ELR (cell line): ENCODE measurements at places on chromosomes 7 and 10.

DNA sequence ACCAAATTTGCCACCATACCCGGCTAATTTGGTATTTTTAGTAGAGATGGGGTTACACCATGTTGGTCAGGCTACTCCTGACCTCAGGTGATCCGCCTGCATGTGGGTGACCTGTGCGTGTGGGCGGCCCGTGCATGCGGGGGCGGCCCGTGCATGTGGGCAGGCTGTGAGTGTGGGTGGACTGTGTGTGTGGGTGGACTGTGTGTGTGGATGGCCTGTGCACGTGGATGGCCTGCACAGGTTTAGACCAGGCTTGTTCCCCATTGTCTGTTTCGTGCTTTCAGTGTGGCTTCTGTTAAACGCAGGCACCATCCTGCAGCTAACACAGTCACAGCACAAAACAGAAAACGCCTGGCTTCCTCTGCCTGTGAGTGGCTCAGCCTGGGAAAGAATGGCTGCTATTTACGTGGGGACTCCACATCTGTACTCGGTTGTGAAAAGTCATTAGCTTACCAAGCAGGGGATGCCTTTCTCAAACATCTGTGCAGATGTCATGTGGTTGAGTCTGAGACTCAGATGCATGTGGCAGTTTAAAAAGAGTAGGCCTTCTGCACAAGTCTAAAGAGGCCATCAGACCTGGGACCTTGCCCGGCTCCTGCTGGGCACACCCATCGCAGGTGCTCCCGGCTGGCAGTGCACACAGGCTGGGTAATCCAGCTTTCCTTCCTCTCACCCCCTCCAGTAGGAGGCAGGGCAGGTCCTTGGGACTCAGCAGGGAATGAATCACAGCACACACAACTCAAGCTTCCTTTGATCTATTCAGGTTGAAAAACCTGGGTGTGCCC, 91.6 kb downstream of the COBL start:
- DNase-seq, result no peak

GRCh38 chr7:46360811-46361210, 439.7 kb upstream of the IGFBP3 start:
- DNase-seq, result peak; percentile 40

DNA sequence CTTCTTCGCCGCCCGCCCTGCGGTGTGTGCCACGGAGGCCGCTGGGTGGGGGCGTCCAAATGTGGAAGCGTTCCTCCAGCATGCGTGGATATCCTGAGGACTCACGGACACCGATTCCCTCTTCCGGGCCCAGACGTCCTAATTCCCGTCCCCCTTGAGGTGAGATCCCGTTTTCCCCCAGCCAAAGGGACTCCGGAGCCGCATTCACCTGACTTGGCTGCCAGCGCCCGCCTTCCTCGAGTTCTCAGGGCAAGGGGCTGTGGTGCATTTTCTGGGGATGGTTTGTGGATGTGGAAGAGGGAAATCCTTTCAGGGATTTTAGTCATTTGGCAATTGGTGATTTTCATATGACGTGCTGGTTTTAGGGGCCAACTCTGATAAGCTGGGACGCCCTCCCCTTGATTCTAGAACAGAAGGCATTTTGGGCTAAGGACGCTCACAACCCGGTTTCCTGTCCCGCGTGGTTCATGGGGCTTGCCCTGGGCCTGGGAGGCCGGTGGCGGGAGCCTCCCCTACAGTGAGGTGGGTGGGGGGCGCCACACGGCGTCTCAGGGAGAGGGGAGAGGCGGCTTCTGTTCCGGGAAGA, 165.4 kb downstream of the ACTR3B start:
- no peak for DNase-seq

DNA sequence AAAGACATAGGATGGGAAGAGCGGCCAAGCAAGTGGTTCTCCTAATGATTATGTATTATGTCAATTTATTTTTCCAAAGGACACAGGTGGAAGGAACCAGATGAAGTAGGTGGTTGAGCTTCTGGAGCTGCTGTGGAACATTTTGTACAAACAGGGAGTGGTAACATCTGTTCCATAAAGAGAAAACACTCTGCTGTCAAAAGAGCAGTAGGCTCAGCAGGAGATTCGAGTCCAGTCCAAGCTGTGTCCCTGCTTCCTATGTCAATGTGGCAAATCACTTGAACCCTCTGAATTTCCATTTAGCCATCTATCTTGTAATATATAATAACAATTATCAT, 448.0 kb upstream of the ANKRD30A start:
- DNase-seq, result no peak

- peak; percentile 5 for DNase-seq
These were observed 106.0 kb upstream of the PRR15 start for GRCh38 chr7:29457565-29458011.

GRCh38 chr7:44333911-44334733, 8.7 kb upstream of the CAMK2B start:
- DNase-seq, result no peak

DNA sequence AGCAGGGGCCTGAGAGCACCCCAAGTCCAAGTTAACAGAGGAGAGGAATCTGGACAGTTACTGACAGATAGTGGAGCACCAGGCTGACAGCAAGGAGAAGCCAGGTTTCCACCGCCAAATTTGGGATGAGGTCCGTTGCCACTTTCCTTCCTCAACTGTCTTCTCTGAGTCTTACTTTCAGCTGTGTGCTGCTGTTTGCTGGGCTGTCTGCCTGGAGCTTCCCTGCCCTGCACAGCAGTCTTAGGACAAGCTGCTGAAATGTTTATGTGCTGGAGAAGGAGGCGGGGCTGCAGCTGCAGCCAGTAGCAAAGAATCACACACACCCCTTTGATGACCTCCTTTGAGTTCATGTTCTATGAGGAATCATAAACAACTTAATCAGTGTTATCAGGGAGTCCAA, 17.4 kb upstream of the CYP3A7 start:
- no peak for DNase-seq

GRCh38 chr7:139889186-139889871, 60.3 kb downstream of the TBXAS1 start:
- DNase-seq, result peak; percentile 75

DNA sequence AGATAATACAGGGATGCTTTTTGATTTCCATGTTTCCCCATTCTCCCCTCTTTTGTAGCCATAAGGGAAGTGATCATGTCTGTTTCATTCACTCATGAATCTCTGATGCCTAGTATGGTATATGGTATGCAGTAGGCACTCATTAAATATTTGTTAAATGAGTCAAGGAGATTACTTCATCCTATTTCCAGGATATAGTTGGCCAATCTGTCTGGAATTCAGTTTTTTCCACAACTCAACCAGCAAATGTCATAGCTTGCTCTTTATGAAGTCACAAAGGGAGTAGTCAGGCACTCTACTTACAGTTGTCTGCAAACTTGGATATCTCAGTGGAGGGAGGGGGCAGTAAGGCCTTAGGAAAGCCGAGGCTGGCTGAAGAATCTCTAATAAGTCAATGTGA, 853.6 kb downstream of the LRMDA start:
- DNase-seq, result peak; percentile 73

DNA sequence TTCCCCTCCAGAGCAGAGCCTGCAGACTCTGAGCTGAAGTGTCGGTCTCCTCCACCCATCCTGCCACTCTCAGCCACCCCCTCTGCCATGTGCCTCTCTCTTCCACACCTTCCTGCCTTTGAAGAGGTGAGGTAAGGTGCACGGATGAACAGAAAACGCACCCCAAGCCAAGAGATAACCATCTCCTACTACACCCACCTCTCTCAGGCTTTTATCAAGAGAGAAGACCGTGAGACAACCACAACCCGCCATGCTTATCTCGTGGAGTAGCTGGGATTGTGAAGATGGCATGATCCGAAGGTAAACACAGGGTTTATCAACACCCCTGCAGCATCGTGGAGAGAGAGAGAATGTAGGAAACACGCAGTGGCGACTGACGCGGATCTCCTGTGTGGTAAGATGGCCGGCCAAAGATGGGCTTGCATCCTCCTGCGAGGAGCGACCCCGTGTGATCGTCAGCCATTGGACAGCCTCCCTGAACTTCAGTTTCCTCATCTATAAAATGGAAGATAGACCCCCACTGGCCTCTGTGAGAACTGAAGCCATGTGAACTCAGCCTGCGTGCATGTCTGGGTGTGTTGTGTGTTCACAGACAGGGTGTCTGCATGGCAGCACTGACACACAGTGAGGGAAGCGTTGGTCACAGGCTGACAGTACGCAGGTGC, 219.0 kb downstream of the DIP2C start:
- no peak for DNase-seq

GRCh38 chr10:103895411-103896186, 22.4 kb downstream of the STN1 start:
- DNase-seq, result peak; percentile 69

- no peak for DNase-seq
These were observed 19.6 kb downstream of the C10orf62 start for GRCh38 chr10:97608991-97609561.

DNA sequence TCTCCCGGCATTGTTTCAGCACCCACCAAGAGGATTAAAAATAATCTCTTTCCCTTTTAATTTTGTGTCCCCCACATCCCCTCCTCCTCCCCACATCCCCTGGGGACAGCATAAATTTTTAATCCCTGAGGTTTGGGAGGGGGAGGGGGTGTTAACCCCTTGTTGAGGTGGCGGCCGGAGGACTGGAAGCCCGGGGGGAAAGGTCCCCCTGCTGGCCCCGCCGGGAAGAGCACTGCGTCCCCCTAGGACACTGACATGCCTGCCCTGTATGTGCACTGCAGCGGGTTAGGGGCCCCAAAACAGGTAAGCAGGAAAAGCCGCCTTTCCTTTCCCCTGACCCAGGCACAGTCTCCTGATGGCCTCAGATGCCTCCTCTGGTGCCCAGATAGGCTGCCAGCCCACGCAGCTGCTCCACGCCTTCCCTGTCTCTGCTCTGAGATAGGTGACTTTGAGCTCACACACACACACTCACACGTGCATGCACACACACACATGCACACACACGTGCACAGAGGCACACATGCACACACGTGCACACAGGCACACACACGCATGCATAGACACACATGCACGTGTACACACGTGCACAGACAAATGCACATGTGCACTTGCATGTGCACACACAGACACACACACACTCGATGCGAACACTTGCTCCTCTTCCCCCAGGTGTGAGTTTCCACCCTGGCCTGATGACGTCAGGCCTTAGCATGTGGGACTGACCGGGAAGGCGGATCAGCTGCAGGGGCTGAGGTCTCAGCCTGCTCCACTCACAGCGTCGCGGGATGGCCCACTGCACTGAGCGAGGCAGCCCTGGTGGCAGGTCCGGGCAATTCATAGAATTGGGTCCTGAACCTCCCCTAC, 12.3 kb downstream of the CNPY1 start:
- DNase-seq, result peak; percentile 28

DNA sequence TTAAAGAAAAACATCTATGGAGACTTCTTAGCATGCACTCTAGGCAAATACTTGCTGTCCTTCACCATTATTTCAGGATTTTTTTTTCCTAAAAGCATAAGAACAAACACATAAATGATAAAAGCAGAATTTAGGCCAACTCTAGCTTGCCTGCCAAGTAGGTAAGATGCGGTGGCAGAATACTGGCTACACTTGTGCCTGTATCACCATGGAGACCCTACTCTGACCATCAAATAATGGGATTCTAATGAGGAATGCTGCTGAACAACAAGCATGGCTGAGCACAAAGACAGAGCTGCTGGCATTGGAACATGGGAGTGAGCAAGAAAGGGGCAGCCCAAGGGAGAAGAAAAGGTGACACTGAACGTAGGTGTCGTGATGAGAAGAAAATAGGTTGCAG, 18.5 kb upstream of the TAS2R40 start:
- DNase-seq, result no peak
